ENCODE measurements at places on chromosomes 5 and 9.

- no peak for DNase-seq
These were observed 31.9 kb downstream of the ICE1 start for GRCh38 chr5:5454391-5454790.

DNA sequence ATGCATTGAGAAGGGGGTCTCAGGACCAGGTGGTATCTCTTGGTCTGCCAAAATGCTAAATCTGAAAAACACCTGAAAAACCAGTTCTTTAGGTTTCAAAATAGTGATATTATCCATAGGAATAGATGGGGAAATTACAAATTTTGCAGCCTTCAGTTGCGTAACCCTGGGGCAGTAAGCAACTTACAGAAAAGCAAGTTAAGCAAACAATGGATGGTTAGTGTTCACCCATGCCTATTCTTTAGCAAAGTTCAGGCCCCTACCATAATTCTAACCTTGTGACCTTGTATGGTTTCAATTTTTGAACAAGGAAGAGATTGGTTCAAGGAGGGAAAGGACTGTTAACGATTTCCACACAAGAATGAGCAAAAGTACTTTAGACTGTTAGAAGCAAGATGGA, 24.5 kb downstream of the GLRX start:
- DNase-seq, result no peak

- DNase-seq, result peak; percentile 66
These were observed 16.0 kb upstream of the PUM3 start for GRCh38 chr9:2859776-2860379.

- peak; percentile 47 for DNase-seq
These were observed 24.0 kb upstream of the SLC9A3 start for GRCh38 chr5:548256-548655.

GRCh38 chr9:114860187-114860586, 54.3 kb upstream of the TNFSF15 start:
- DNase-seq, result no peak

DNA sequence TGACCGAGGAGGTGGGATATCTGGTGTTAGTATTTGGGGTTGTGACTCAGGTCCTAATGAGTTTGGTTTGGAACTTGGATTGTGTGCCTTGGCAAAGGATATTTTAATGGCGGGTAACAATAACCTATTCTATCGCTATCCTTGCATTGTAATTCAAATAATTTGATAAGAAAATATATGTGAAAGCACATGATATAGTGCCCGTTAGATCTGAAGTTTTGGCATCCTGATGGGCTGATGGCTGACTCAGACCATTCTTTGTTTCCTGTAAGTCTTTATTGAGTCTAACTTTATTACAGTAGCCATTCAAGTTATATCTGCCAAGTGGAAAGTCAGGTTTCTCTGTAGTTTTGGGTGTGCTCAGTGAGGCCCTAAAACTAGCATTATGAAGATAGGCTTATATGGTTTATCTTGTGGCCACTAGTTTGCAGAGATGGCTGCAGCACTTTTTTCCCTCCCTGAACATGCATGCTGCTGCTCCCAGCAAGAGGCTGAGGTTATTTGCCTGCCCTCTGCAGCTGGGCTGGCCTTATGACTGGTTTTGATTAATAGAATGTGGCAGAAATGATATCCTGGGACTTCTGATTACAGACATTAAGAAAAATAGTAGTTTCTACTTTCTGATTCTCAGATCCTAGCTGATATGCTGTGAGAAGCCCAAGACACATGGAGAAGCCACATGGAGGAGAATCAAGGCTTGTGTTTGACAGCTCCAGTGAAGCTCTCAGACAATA, 46.6 kb downstream of the CFAP95 start:
- no peak for DNase-seq

DNA sequence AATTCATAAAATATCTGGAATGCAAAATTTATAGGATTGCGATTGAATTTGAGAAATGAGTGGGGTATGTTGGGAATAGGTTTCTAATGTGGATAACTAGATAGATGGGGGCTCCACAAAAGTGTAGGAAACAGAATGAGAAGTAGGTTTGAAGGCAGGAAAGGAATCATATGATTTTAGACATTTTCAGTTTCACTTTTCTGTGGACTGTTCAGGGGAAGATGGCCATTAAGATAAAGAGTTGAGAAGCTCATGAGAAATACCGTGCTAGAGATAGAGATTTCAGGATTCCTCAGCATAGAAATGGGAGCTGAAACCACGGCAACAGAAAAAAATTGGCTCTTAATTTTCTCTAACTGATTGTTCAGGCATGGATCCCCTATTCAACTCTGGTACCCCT, 163.4 kb upstream of the CD180 start:
- DNase-seq, result no peak

DNA sequence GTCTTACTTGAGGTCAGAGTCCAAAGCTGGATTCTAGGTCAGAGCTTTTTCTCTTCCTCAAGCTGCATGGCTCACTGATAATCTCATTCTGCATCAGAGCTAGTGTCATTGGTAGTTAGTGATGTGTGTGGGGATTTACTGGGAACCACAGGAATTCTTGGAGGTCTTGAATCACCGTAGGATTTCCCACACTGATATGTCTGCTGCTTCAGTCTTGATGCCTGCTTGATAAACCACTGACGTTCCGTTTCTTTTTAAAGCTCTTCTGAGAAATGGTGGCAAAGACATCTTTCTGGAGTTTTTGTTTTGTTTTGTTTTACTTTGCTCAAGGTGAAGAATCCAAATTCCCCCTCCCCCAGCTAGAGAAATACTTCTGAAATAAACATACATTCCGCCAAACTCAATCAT, 1.2 kb upstream of the GARIN3 start:
- peak; percentile 85 for DNase-seq

GRCh38 chr9:28134446-28134976, 561.2 kb upstream of the C9orf72 start:
- no peak for DNase-seq

- DNase-seq, result no peak
These were observed 5.2 kb upstream of the NKD2 start for GRCh38 chr5:1003296-1003937.

GRCh38 chr5:1445313-1445688, at the start of gene SLC6A3:
Gene SLC6A3, minus strand, starts transcription at chr5:1445440. Its CDS starts 2,243 bp downstream, at chr5:1443197.
- no peak for DNase-seq

DNA sequence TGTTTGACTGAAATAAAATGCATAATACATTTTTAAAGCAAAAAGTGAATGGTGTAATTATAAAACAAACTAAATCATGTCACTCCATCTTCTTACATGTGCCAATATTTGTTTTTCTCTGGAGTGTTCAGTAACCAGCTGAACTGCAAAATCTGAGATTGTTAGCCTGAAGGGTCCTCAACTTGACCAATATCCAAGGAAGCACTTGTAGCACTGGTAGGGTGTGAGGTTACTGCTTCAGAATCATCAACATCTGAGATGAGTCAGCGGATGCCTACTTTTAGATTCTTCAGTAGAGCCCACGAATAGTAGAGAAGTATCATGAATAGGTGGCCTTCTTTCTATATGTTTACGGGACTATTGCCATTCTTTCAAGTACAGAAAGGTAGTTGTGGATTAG, 226.7 kb downstream of the TLE4 start:
- DNase-seq, result no peak

DNA sequence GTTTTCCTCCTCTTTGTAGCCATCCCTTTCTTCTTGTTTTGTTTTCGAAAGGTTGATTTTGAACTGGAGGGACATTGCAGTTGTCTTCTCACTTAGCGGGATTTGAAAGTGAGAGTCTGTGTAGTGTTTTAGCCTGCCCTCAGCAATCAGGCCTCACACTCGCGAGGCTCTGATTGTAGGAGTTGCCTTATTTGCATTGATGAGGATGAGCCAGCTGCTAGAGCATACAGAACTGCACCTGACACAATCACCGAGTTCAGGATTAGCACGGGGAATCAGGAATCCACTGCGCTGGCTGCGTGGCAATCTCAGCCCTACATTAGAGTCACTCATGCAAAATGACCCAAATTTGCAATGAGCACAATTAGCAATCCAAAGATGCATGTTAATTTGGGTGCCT, 122.5 kb upstream of the TMEM161B start:
- DNase-seq, result no peak

DNA sequence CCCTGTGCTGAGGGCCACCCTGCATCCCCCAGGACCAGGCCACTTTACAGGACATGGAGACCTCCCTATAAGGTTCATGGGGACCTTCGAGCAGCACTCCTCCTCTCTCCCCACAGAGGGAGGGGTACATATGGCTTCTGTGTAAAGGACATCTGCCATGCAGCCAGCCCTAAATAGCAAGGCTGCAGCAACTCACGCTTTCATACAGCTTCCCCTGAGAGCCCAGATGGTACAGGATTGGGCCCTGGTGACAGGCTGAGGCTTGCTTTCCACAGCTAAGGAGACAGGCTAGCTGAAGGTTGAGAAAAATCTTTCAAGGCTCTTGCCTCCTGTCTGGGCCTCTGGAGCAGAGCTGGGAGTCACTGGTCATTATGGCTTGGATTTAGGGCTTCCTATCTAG, 147.0 kb upstream of the ZNF366 start:
- DNase-seq, result no peak

- DNase-seq, result peak; percentile 23
These were observed 44.1 kb downstream of the C5orf15 start for GRCh38 chr5:133924221-133924920.

- DNase-seq, result no peak
These were observed 153.9 kb downstream of the PCSK5 start for GRCh38 chr9:76044266-76044819.

- DNase-seq, result no peak
These were observed 153.3 kb downstream of the PJA2 start for GRCh38 chr5:109256486-109256885.

- DNase-seq, result peak; percentile 72
These were observed 56.2 kb downstream of the DUSP1 start for GRCh38 chr5:172714491-172715420.

- no peak for DNase-seq
These were observed 103.7 kb upstream of the TLX3 start for GRCh38 chr5:171205375-171205774.

DNA sequence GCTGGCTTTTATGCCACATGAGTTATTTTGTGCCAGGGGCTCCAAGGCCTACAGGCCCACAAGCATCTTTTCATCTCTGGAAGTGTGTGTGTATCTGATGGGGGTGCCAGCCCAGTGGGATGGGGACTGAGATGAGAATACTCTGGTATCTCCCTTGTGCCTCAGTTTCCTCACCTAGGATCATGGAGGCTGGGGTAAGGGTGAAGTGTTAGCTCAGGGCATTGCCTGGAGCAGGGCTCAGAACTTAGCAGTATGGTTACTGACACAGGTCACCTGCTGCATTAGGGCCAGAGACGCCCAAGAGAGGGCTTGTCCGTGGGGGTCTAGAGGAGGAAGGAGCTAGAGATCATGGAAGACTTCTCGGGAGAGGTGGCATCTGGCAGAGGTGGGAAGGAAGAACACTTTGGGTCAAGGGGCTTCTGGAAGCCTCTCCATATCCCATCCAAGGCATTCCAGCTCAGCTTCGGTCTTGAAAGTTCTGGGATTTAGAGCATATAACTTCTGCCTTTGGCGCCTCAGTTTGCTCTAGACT, 742 bp upstream of the WNK2 start:
- DNase-seq, result no peak

DNA sequence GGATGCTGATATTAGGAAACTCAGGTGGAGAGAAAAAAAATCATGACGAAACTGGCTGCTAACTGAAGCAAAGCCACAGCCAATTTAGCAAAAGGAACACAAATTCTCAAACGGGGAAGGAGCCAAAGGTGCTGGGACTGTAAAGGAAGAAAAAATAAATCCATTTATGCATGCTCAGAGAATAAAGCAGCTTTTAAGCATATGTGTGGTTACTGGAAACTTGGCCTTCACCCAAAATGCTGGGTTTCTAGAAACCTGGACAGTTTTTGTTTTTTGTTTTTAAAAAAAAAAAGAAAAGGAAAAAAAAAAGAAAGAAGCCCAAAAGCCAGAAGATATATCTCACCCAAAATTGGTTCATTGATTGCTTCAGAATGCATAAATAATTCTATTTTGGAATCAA, 8.0 kb downstream of the WHRN start:
- no peak for DNase-seq

DNA sequence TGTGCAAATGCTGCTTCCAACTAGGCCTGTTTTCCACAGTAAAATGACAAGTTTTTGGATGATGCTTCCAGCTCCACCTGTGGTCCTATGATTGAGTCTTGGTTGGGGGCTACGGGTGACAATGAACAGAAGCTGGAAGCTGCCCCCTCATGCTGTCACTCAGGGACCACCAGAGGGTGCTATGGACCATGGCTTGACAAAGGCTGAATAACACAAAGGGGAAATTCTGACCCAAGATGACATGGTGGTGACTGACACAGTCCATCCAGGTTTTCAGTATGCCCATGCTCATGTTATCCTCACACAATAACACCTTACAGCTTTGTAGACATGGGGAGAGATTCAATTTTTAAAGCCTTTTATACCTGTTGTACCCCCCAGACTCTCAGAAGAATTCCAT, 23.9 kb upstream of the SAP30L start:
- no peak for DNase-seq

- peak; percentile 77 for DNase-seq
These were observed 9.7 kb upstream of the TGFBI start for GRCh38 chr5:136018814-136019783.

GRCh38 chr5:170633235-170634081, 129.6 kb downstream of the KCNIP1 start:
- peak; percentile 83 for DNase-seq

GRCh38 chr9:34443976-34444375, 14.4 kb downstream of the FAM219A start:
- DNase-seq, result no peak

- peak; percentile 47 for DNase-seq
These were observed 7.5 kb downstream of the PFDN1 start for GRCh38 chr5:140295414-140295813.

- no peak for DNase-seq
These were observed 481.9 kb downstream of the ARHGEF28 start for GRCh38 chr5:74107899-74108298.

GRCh38 chr5:14447958-14448911, 133.4 kb upstream of the OTULINL start:
- no peak for DNase-seq

- peak; percentile 79 for DNase-seq
These were observed 63.5 kb downstream of the DUSP1 start for GRCh38 chr5:172707285-172708182.

DNA sequence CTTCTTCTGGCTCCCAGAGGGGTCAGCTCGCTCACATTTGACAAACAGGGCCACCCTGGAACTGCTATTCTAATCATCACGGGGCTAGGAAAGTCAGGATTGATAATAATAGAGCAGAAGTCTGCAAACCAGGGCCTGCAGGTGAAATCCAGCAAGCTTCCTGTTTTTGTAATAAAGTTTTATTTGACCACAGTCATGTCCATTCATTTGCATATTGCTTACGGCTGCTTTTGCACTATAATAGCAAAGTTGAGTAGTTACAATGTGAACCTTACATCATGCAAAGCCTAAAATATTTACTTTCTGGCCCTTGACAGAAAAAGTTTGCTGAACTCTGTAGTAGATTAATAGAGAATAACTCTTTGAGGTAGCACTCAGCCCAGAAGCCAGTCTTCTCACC, 63.2 kb upstream of the CTXN3 start:
- DNase-seq, result no peak

Measured in AG08395 (cell line).